ENCODE measurements at places on chromosomes 2 and 18. TPM values are rescaled to one million over a fixed set of nuclear protein-coding genes. Genes with fewer than 3 reads are reported as not detected.

MOCOS gene
- 29.7 TPM for total RNA-seq

TBR1 gene
- total RNA-seq: 0.05 TPM

SLC19A3 gene
- 12.3 TPM for total RNA-seq

MC4R gene
- not detected for total RNA-seq

Measured in NCI-H460 (cell line).